BE2C (cell line): ENCODE measurements at places on chromosomes 6 and 20.
A peak's percentile ranks its signal among the peaks of the same experiment; 100 is the strongest.

DNA sequence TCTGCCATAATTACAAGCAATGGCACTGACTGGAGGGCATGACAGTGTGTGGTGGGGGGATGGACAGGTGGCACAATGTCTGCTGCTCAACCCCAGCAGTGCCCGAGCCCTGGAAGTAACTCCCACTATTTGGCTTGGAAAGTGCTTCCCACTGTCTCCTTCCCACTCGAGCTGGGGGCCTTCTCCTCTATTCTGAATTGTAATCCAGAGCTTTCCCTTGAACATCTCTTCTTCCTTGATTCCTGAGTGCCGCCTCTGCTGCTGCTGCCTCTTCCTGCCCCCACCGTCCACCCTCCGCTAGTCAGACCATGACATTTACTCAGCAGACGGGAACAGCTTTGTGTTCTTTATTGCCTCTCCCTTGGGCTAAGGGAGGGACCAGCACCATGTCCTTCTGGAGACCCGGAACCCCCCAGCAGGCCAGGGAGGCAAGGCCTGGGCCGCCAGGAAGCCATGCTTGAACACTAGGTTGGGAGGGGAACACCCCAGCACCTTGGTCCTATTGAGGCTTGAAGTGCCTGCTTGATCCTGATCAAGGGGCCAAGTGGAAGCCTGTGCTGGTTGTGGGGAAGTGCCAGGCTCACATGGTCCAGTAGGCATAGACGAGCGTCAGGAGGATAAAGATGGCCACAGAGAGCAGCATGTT is 17.0 kb downstream of the CCDC167 start:
- no peak for DNase-seq

- DNase-seq, result no peak
Observed at GRCh38 chr6:75201901-75202672, 3.8 kb downstream of the COL12A1 start.

GRCh38 chr6:89518352-89519055 is 85.6 kb downstream of the ANKRD6 start:
- no peak for DNase-seq

GRCh38 chr6:2771079-2771478 is 5.9 kb downstream of the WRNIP1 start:
- DNase-seq, result peak; percentile 57

- no peak for DNase-seq
Observed at GRCh38 chr20:45067558-45067957, 33.4 kb downstream of the KCNS1 start.

DNA sequence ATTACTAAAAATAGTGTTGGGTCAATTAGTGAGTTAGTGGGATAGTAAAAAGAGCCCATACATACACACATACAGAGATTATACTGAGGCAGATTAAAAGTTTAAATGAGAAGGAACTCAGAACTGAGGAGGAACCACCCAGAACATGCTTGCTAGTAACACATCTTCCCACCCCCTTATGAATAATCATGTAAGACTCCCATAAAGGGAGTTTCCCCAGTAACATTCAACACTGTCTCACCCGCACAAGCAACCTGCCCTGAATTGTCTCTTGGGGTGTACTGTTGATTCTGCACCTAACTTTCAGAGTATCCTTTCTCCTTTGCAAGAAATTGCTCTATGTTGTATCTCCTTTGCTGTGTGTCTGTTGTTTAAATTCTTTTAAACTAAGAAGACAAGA is 11.1 kb upstream of the HLA-DQB2 start:
- DNase-seq, result no peak

GRCh38 chr6:21970569-21971300 is 326.1 kb downstream of the PRL start:
- DNase-seq, result no peak
